ENCODE measurements at places on chromosomes 13 and 19.
A peak's percentile ranks its signal among the peaks of the same experiment; 100 is the strongest.

DNA sequence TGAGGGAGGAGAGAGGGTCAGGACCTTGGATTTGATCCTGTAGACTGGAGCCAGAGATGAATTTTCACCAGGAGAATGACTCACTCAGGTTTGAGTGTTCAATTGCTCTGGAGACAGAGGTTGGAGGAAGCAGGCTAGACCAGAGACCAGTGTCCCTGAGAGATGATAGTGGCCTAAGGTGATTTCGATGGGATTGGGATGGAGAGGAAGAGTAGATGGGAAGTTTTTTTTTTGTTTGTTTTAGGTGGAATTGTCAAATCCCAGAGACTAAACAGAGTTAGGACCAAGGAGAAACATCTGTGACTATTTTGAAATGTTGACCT is 2.3 kb downstream of the CEBPG start:
- no peak for DNase-seq
- H3K36me3 ChIP-seq: no peaks in the 10 kb centered on the region
- H3K27ac ChIP-seq: peak overlapping the region; percentile 4
- H3K27me3 ChIP-seq: no peaks in the 10 kb centered on the region

- H3K4me1 ChIP-seq: no peaks in the 10 kb centered on the region
- no peak overlapping the region for H3K4me3 ChIP-seq
- no peak for DNase-seq
- H3K27ac ChIP-seq: no peak overlapping the region
- H3K27me3 ChIP-seq: no peaks in the 10 kb centered on the region
Measured at GRCh38 chr13:112244495-112245177, 131.5 kb upstream of the SPACA7 start.

DNA sequence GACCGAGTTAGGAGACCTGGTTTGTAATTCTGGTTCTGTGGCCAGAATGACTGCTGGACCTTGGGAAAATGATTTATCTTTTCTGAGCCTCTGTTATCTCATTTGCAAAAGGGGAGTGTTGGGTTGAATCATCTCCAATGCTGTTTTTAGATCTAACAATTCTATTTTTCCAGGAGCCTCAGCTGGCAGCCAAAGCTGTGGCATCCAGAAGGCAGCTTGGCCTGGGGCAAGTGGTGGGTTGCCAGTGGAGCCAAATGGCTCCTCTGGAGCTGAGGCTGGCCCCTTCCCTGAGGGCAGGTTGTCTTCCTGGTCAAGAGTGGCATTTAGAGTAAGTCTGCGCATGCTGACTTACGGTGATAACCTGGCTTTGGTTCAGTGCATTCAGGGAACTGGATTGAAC is 21.3 kb downstream of the B3GLCT start:
- H3K27me3 ChIP-seq: no peaks in the 10 kb centered on the region
- H3K4me3 ChIP-seq: no peak overlapping the region
- no peak for DNase-seq
- no peak overlapping the region for H3K27ac ChIP-seq

DNA sequence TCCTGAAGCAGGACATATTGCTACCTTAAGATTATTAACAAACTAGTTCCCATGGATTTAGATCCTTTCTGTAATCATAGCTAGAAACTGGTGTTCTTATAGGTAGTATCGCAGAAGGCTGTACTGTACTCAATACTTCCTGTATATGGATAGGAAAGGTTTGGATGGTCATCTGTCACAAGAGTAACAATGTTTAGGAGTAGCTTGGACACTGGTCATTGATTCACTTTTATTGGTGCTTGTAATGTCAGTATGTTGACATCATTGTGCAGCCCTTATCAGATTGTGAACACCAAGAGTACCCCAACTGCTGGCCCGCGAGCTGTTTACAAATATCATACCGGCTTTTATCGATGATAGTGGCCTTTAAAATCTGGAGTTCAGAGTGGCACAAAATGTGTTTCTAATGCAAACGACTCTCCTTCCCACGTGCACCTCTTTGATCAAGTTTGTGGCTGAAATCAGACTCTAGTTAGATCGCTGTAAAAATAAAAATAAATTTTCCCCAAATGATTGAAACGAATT is 605 bp upstream of the CDK8 start:
- peak overlapping the region; percentile 83 for H3K27ac ChIP-seq
- no peaks in the 10 kb centered on the region for H3K27me3 ChIP-seq
- peaks cover 18% of the 10 kb centered on the region for H3K4me1 ChIP-seq

DNA sequence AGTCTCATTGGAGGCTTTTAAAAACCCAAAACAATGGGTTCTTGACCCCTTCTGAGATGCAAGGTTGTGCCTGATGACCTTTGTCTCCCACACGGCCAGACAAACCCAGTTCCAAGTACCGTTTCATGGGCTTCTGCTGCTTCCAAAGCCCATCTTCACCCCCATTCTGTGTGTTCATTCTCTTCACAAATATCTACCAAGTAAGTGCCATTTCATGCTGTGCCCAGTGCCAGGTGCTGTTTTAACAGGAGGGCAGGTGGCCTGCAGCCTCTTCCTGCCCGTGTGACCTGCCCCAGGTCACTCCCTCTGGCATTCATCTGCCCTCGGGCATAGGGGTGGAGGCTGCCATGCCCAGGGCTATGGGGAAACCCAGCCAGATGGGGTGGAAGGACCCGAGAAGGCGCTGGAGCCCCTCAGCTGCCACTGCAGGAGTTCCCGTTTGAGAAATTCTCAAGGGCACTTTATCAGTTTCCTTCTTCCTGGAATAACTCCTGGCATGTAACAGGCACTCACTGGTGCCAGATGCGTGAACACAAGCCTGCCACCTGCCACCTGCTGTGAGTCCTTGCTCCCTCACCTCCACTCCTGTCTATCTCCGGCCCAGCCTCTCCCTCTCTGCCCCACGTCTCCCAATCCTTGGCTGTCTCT is 12.5 kb downstream of the CAPN12 start:
- H3K27ac ChIP-seq: peak overlapping the region; percentile 39
- no peaks in the 10 kb centered on the region for H3K27me3 ChIP-seq
- no peaks in the 10 kb centered on the region for H3K4me1 ChIP-seq
- no peak for DNase-seq
- peaks cover 51% of the 10 kb centered on the region for H3K36me3 ChIP-seq
- no peak overlapping the region for H3K4me3 ChIP-seq

- H3K4me1 ChIP-seq: peaks cover 11% of the 10 kb centered on the region
- DNase-seq: peak; percentile 28
- no peak overlapping the region for H3K4me3 ChIP-seq
- H3K36me3 ChIP-seq: no peaks in the 10 kb centered on the region
- H3K27me3 ChIP-seq: no peaks in the 10 kb centered on the region
- peak overlapping the region; percentile 66 for H3K27ac ChIP-seq
Measured at GRCh38 chr13:79936368-79937136, 404.4 kb downstream of the SPRY2 start.

- no peaks in the 10 kb centered on the region for H3K27me3 ChIP-seq
- H3K4me1 ChIP-seq: no peaks in the 10 kb centered on the region
- H3K27ac ChIP-seq: peak overlapping the region; percentile 55
- no peak for DNase-seq
Measured at GRCh38 chr19:33358408-33358807, 15.1 kb upstream of the CEBPG start.

- H3K4me1 ChIP-seq: no peaks in the 10 kb centered on the region
- no peak for DNase-seq
- H3K27ac ChIP-seq: no peak overlapping the region
- H3K27me3 ChIP-seq: no peaks in the 10 kb centered on the region
Measured at GRCh38 chr19:35005256-35005977, 5.3 kb downstream of the GRAMD1A start.

DNA sequence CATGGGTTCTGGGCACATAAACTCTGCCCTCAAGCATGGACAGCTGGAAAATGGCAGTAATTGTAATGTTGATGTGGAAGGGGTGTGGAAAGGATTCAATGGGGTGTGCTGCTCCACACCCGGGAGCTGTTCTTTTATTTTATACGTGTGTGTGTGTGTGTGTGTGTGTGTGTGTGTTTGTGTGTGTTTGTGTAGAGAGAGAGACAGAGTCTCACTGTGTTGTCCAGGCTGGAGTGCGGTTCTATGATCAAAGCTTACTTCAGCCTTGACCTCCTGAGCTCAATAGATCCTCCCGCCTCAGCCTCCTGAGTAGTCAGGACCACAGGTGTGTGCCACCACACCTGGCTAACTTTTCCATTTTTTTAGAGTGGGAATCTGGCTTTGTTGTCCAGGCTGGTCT is 2.8 kb downstream of the MRPS12 start:
- peaks cover 21% of the 10 kb centered on the region for H3K4me1 ChIP-seq
- peaks cover 28% of the 10 kb centered on the region for H3K36me3 ChIP-seq
- no peaks in the 10 kb centered on the region for H3K27me3 ChIP-seq
- no peak for DNase-seq
- H3K27ac ChIP-seq: no peak overlapping the region

DNA sequence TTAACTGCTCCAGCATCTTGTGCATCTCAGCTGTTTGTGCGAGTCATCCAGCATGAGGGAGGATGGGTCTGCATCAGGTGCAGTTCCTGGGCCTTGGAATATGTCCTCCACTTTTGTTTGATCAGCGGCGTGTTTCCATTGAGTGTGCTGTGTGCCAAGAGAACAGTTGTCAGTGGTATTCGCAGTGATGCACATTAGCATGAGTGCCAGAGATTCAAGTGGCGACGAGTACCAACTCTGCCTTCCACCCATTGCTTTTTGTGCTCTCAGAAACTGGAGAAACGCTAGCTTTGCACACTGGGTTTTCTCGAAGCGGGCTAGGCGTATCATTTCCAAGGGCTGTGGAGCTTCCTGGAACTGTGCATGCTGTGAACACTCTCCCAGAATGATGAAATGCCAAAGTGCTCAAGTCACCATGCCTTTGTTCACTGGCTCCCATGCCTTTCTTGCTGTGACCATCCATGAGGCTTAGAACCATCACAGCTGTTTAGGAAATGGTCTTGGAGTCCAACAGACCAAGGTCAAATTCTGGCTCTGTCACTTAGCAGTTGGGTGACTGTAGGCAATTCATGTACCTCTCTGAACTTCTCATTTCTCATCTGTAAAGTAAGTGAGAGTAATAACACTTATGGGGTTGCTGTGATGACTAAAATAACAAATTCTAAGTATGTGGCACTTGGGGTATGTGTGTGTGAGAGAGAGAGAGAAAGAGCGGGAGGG is 18.4 kb downstream of the LRCH1 start:
- H3K4me3 ChIP-seq: no peak overlapping the region
- no peaks in the 10 kb centered on the region for H3K27me3 ChIP-seq
- H3K36me3 ChIP-seq: no peaks in the 10 kb centered on the region
- peak overlapping the region; percentile 63 for H3K27ac ChIP-seq

- no peaks in the 10 kb centered on the region for H3K36me3 ChIP-seq
- H3K4me3 ChIP-seq: no peak overlapping the region
- H3K27me3 ChIP-seq: no peaks in the 10 kb centered on the region
- H3K4me1 ChIP-seq: peaks cover 4% of the 10 kb centered on the region
Measured at GRCh38 chr13:42875475-42876269, 94.3 kb downstream of the FAM216B start.

- no peak for DNase-seq
- H3K4me3 ChIP-seq: no peak overlapping the region
- H3K4me1 ChIP-seq: no peaks in the 10 kb centered on the region
- no peaks in the 10 kb centered on the region for H3K36me3 ChIP-seq
Measured at GRCh38 chr19:49400029-49400428, 12.0 kb downstream of the KASH5 start.

DNA sequence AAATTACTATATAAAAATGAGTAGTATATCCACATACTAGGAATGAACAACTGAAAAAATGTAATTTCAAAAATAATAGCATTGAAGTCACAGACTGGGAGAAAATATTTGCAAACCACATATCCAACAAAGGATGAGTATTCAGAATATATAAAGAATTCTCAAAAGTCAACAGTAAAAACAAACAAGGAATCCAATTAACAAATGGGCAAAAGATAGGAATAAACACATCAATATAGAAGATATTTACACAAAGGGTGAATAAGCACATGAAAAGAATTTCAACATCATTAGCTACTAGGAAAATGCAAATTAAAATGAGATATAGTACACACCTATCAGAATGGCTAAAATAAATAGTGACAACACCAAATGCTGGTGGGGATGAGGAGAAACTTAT is 37.0 kb downstream of the MYCBP2 start:
- no peaks in the 10 kb centered on the region for H3K27me3 ChIP-seq
- no peak overlapping the region for H3K4me3 ChIP-seq
- H3K4me1 ChIP-seq: no peaks in the 10 kb centered on the region

- H3K36me3 ChIP-seq: no peaks in the 10 kb centered on the region
- no peak for DNase-seq
- no peaks in the 10 kb centered on the region for H3K27me3 ChIP-seq
- no peaks in the 10 kb centered on the region for H3K4me1 ChIP-seq
- no peak overlapping the region for H3K27ac ChIP-seq
Measured at GRCh38 chr19:43483281-43483680, 17.9 kb upstream of the LYPD3 start.

DNA sequence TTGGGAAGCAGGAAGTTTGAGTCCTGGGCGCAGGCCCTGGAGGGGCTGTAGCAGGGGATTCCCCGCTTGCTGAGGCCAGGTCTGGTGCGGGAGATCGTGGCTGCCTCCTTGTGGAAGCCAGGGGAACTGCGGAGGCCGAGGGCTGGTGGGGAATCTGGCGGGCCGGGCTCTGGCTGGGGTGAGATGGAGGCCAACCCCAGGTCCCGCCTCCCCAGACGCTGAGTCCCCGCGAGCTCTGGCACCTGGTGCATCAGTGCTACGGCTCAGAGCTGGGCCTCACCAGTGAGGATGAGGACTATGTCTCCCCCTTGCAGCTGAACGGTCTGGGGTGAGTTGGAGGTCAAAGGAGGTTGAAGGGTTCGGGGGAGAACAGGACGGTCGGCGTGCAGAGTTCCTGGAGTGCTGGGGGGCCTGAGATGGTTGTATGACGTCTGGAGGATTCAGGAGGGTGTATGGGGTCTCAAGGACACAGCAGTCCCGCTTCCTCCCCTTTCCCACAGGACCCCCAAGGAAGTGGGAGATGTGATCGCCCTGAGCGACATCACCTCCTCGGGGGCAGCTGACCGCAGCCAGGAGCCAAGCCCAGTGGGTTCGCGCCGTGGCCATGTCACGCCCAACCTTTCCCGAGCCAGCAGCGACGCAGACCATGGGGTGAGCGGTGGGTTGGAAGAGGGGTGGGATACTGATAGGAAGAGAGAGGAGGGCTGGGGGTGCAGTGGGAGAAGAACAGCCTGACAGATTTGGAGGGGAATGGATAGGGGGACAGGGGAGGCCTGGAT is 13.1 kb downstream of the GRAMD1A start:
- H3K36me3 ChIP-seq: peaks cover 82% of the 10 kb centered on the region
- H3K27me3 ChIP-seq: no peaks in the 10 kb centered on the region
- no peaks in the 10 kb centered on the region for H3K4me1 ChIP-seq
- no peak overlapping the region for H3K4me3 ChIP-seq
- DNase-seq: peak; percentile 80

- no peaks in the 10 kb centered on the region for H3K36me3 ChIP-seq
- DNase-seq: no peak
- no peaks in the 10 kb centered on the region for H3K27me3 ChIP-seq
- H3K4me1 ChIP-seq: no peaks in the 10 kb centered on the region
- no peak overlapping the region for H3K4me3 ChIP-seq
Measured at GRCh38 chr13:39818953-39819352, 163.5 kb downstream of the COG6 start.

Data from tibial artery (tissue), 4 donors.